ENCODE measurements at places on chromosomes 12 and 14. TPM values are rescaled to one million over a fixed set of nuclear protein-coding genes. Genes with fewer than 3 reads are reported as not detected.

Gene DYRK4
- 26.7 TPM for total RNA-seq

DNA sequence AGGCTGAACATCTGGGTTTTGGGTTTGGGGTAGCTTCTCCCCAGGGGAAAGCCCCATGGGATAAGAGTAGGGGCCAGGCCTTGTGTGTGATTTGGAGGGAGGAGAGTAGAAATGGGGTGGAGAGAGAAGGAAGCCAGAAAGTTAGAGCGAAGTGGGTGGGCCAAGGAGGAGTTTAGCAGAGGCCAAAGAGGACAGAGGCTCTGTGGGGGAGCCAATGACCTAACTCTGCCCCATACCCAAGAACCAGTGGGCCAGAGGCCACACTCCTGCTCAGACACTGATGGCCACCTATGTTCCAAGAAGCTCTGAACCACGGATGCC, 9.3 kb downstream of the ZNF385A start:
- DNase-seq = no peak

DNA sequence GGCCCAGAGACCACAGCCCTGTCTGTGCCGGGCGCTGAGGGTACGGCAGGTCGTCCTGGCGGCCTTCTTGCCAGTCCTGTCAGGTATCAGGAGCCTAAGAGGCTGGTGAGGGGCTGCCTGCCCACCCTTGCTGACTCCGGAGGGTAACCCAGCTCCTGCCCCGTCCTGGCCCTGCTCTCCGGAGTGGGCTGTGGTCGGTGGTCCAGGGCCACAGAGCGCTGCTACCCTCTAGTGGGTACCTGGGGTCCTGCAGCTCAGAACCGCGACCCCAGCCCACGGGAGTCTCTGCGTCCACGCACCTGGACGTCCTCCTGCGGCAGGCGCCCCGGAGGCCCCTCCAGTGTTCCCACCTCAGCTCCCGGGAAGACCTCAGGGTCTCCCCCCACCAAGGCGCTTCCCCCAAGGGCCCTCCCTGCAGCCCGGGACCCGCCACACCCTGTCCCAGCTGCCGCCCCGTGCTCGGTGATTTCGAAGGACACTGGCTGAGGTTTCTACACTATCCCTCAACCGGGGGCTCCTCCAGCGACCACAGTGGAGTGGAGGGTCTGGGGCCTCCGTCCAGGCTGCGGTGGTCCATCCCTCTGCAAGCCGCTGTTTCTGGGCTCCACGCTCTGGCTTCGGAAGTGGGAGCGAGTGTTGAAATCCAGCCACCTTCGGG, 75.9 kb upstream of the FBRSL1 start:
- peak; percentile 33 for DNase-seq

Gene LRTM2
- not detected for total RNA-seq

- DNase-seq = no peak
These were observed 398.2 kb downstream of the DPF3 start for GRCh38 chr14:72495668-72496067.

DNA sequence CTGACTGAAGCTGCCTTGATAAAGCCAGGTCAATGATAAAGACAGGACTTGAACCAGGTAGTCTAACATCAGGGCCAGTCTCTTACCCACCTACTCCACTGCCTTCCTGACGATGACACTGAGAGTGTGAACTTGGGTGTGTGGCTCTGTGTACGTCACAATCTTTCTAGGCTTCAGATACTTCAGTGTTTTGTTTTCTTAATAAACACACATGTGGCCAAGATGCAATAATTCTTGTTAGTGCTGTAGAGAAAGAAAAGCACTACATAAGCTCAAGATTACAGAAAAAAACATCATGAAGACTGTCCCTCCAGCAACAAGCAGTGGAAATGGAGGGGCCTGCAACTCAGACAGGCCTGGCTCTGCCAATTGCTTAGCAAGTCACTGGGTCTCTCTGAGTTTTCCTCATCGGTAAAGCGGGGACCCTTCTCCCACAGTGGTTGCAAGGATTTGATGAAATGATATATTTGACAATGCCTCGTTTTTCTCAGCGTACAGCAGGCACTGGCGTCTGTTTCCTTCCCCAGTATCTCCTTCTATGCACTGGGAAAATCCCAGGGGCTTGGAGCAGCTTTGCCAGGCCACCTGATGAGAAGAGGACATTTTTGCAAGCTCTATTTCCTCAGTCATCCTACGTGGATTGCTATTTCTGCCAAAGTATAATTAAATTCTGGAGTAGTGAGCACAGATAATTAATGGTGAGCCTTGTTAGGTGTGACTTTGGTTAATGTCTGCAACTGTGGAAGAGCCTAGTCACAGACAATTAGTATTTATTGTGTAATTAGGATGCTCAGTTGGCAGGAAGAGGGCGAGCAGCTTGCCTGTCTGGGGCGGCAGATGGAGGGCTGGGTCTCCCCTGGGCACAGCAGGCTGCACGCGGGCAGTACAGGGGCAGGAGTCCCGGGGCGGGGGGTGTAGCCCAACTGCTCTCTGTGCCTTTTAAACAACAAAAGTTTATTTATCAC, 55.8 kb upstream of the CHGA start:
- DNase-seq = no peak

Gene KRT7
- total RNA-seq = 3.7 TPM

Gene PRKD1
- not detected for total RNA-seq

DNA sequence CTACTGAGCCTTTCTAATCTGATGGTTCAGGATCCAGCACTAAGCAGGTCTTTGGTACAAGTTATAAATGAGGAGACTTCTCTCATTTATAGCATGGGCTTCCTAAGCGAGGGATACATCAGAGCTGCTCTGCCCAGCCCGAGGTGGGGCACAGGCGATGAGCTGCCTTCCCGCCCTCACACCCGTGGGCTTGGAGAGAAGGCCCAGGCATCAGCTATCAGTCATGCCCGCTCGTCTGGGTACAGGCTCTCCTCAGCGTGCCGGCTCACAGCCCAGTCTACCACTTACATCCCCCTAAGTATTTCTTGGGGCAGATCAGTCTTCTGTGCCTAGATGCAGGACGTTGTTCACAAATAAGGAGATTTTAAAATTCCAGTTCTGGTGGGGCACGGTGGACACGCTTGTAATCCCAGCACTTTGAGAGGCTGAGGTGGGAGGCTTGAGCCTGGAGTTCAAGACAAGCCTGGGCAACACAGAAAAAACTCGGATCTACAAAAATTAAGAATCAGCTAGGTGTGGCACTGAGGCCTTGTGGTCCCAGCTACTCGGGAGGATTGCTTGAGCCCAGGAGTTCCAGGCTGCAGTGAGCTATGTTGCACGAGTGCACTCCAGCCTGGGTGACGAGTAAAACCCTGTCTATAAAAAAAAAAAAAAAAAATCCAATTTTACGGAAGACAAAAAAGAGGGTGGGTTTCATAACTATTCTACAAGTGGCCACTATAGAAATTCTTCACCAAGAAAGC, 57.0 kb downstream of the CCDC88C start:
- no peak for DNase-seq

Gene DLST
- total RNA-seq = 137 TPM

DNA sequence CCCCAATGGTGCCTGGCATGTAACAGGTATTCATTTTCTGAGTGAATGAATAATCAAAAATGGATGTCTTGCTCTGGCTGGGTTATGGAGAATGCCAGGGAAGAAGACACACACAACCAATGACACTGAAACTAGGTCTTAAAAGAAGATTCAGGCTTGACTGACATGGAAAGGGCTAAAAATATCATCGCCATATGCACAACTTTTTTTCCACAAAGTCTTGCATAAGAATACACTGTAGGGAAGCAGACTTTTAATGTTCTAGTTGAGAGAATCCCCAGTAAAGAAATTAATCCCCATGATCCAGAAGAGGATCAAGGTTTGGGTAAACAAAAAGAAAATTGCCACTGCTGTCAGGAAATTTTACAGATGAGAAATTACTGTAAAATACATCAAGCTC, 116.4 kb downstream of the SLC2A13 start:
- DNase-seq = no peak

DNA sequence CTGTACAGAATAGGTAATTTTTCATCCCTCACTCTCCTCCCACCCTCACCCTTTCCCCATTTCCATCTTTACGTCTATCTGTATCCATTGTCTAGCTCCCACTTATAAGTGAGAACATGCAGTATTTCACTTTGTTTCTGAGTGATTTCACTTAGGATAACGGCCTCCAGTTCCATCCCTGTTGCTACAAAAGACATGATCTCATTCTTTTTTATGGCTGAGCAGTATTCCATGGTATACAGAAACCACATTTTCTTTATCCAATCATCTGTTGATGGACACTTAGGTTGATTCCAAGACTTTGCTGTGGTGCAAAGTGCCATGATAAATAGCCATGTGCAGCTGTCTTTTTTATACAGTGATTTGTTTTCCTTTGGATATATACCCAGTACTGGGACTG, 16.4 kb downstream of the EEA1 start:
- DNase-seq = no peak

DNA sequence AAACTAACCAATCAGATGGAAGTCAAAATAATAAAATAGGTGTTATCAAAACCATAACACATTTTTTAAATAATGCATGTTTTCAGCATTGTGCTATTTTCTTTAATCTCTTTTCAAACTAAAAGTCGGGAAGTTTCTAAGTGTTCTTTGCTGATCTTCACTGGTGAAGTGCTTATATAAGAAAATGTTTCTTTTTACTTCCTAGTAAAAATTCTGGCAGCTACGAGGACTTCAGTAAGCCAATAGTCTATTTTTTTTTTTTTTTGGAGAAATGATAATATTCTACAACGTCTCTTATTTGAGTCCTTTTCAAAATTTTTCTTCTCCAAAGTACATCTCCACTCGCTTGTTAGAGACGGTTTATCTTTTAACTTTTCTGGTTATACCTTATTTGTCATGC, 448.0 kb downstream of the SLC6A15 start:
- no peak for DNase-seq

- peak; percentile 65 for DNase-seq
These were observed at the start of gene BCL7A for GRCh38 chr12:122021822-122022392. Gene BCL7A (plus strand): TSS chr12:122021884. CDS start chr12:122022092, 208 bp downstream.

DNA sequence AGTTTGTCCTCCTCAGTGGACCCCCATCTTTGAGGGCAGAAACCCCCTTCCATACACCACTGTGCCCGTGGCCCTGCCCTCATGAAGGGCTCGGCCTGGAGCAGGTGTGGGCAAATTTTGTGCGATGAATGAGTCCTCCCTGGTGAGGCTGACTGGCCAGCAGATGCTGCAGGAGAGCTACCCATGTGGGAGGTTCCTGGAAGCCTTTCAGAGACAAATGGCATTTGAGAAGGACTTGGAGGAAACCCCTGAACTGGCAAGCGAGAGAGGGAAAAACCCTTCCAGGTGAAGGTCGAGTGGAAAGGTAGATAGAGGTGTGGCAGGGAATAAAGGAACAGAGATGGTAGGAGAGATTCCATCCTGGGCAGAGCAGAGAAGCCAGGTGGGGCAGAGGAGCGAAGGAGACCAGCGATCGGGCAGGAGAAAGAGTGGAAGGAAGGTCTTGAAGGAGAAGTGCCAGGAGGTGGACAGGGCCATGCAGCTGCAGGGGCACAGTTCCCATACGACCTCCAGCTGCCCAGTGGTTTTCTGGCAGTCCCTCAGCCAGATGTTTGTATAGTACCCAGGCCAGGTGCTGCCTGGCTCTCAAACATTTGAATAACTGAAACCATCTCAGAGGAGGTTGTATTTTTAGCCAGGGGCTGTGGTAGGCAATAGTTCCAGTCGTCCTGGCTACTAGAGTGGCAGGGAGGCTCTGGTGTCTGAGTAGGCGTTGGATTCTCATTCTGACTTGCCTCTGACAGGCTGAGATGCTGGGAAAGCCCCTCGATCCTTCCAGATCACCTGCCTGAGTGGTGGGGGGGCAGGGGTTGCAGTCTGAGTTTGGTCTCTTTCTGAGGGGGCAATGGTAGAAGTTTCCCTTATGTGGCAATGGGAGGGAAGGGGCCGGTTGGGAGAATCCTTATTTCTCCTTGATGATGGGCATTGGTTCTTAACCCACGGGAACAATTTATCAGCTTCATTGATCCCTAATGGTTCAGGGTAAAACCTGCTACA, 40.1 kb downstream of the FBXL14 start:
- peak; percentile 83 for DNase-seq

DNA sequence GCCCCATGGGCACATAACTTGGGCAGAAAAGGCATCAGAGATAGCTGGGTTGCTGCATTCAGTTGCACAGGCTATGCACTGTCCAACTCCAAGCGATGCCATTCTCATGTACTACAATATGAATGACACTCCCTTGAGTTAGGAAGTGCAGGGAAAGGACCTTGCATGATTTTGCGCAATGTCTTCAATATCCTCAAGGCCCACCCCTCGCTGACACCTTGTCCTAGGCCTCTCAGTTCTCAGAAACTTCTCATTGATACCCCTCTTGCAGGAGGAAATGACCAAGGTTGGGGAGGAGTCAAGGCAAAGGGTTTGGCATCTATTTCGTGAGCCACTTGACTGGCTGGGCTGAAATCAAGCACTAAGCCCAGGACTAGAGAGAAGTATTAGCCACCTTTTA, 70.4 kb downstream of the ARL6IP4 start:
- no peak for DNase-seq

DNA sequence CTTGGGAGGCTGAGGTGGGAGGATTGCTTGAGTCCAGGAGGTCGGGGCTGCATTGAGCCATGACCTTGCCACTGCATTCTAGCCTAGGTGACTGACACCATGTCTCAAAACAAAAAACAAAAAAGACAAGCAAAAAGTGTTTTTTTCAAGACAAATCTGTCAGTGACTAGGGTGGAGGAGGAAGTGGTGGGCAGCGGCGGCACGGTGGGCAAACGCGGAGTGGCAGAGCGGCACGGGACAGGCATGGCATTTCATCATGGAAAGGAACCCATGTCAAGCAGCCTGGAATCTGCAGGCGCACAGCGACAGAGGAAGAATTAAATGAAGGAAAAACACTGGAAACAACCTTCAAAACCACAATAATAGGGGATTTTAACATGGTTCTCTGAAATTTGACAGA, 4.0 kb upstream of the BTBD6 start:
- DNase-seq = no peak

DNA sequence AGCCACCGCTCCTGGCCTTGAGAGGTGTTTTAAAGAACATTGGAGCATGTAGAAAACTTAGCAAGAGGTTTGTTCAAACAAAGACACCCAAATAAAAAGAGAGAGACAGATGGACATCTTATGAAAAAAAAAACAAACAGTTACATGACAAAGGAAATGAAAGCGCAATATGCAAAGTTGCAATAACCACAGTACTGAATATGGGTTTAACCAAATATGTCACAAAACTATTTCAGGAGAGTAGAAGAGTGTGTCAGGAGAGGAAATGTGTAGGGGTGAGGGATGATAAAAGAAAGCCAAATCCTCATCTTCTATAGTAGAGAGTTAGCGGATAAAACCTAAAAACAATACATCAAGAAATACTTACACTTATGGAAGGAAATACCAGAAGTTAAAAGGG, 98.4 kb downstream of the GTF2A1 start:
- DNase-seq = no peak

GRCh38 chr12:51364001-51364400, 17.5 kb upstream of the CELA1 start:
- DNase-seq = no peak

Gene SERPINA5
- not detected for total RNA-seq

Gene RD3L
- total RNA-seq = not detected

GRCh38 chr12:130633771-130634170, 82.3 kb downstream of the RIMBP2 start:
- DNase-seq = no peak

DNA sequence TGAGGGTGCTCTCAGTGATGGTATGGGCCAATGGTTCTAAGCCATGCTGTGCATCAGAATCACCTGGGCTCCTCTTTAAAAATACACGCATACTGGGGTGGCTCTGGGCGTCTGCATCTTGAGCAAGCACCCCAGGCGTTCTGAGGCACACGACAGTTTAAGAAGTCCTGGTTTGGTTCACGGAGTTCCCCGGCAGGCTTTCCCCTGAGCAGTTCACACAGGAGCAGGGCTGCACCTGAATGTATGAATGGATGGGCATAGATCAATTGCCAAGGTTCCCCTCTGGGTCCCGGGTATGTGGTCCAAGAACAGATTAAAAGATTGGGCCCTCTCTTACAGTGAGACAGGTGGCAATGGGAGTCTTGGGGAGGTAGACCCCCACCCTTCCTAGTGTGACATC, 395.3 kb downstream of the DPF3 start:
- no peak for DNase-seq

Gene FGF6
- total RNA-seq = not detected

Data from activated CD4-positive, alpha-beta memory T cell treated with anti-CD3 and anti-CD28 coated beads for 36 hours (primary cell).